Right forelimb (tissue), 1 donor: ENCODE measurements at places on chromosomes 16 and 17.

- DNase-seq = no peak
Measured at GRCh38 chr17:58354541-58355216, 2.7 kb upstream of the SUPT4H1 start.

- DNase-seq = no peak
Measured at GRCh38 chr16:85479972-85480726, 133.0 kb upstream of the GSE1 start.

DNA sequence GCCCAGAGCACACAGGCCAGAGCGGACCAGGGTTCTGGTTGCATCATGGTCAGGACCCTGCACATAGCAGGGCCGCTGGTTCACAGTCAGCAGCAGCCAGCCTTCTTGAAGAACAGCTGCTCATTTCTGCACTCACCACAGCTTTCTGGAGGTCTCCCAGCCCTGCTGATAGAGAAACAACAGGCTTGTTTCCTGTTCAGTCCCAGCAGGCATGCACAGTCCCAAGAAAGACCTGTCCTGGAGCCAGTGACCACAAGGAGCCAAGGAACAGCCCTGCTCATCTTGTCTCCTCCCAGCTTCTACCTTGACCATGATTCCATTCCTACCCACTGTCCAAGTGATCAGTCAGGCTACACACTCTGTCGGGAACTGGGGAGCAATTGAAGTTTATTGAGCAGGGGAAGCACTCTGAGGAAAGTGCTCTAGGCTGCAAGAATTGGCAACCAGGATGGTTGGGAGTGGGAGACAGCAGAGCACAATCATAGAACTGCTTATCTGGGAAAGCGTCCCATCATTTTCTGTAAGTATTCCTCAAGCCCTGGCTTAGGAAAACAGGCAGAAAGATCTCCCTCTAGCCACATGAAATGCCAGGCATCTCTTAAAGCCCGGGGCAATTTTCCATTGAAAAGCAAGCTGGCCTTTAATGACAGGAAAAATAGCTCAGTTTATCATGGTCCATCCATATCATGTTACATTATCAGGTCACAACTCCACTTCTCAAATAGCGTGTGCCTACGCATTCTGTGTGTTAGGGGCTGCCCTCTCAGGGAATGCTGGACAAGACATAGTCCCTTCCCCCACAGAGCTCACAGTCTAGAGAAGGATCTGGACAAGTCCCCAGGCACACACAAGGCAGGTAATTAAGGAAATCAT, 155.4 kb upstream of the FOXF1 start:
- DNase-seq = no peak

GRCh38 chr16:81532491-81533174, 88.0 kb downstream of the CMIP start:
- DNase-seq = no peak

- no peak for DNase-seq
Measured at GRCh38 chr16:18060351-18060750, 276.2 kb downstream of the NPIPA8 start.
